ENCODE measurements at places on chromosomes 3 and 15. TPM values are rescaled to one million over a fixed set of nuclear protein-coding genes. Genes with fewer than 3 reads are reported as not detected.

DNA sequence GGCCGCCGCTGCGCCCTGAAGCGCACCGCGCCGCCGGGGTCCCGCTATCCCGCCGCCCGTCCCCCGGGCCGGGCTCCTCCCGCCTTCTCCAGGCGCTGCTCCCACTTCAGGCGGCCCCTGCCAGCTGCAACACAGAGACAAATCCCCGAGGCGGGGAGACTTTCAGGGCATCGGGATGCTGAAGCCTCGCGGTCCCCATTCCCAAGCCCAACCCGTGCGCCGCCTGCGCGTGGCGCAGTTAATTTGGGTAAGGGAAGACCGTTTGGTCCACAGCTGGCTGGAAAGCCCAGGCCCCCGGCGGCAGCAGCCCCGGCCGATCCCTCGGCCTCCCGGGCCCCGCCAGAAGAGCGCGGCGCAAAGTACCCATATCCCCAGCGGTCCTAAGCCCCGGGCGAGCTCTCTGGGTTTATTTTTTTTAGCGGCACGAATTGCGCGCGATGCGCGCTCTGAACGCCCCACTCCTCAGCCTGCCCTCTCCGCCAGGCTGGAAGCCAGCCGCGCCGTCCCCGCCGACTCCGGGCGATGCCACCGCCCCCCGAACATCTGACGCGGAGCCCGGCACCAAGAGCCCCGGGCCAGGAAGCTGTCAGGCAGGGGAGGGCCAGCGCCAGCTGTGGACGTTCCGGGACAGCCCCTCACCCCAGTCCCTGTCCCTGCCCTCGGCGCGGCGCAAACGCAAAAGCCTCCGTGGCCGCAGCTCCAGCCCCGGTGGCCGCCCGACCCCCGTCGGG is 517 bp downstream of the FBN1 start:
- no peaks in the 10 kb centered on the region for H3K36me3 ChIP-seq
- H3K27me3 ChIP-seq: peaks cover 36% of the 10 kb centered on the region
- H3K4me3 ChIP-seq: peak overlapping the region; percentile 80
- H3K4me1 ChIP-seq: peaks cover 33% of the 10 kb centered on the region
- DNase-seq: peak; percentile 62

DNA sequence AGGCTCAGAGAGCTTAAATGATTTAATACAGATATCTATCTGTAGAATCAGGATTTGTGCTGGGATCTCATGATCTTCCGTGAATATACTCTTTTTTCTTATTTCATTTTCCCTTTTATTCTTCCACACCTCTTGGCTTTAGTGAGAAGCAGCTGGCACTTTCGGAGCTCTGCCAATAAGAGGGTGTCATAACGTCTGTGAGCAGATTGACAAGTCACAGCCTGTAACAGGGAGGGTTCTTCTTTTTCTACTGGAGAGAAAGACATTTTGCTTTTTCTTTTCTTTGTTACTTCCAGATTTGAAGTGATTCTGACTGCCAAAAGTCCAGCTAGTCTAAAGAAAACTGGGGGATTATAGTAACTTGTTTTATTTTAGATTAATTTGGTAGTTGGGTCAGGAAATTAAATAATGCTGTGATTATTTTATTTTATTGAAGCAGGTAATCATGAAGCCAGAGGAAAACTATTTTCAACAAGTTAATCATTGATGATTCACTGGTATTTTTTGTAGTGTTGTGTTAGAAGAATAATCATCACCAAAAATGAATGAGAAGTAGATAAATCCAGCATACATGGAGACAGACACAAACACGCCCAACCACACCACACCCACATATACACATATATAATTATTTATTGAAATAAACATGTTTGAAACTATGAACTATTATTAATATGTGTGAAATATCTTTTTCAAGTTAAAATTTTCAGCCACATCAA is 69.8 kb downstream of the TNFAIP8L3 start:
- H3K4me3 ChIP-seq: no peak overlapping the region
- H3K4me1 ChIP-seq: no peaks in the 10 kb centered on the region
- no peak for DNase-seq
- H3K36me3 ChIP-seq: no peaks in the 10 kb centered on the region
- H3K27ac ChIP-seq: no peak overlapping the region

GRCh38 chr3:33061782-33062181 is 35.2 kb downstream of the GLB1 start:
- H3K27me3 ChIP-seq: no peaks in the 10 kb centered on the region
- H3K4me3 ChIP-seq: no peak overlapping the region
- H3K36me3 ChIP-seq: peaks cover 72% of the 10 kb centered on the region
- no peaks in the 10 kb centered on the region for H3K4me1 ChIP-seq

DNA sequence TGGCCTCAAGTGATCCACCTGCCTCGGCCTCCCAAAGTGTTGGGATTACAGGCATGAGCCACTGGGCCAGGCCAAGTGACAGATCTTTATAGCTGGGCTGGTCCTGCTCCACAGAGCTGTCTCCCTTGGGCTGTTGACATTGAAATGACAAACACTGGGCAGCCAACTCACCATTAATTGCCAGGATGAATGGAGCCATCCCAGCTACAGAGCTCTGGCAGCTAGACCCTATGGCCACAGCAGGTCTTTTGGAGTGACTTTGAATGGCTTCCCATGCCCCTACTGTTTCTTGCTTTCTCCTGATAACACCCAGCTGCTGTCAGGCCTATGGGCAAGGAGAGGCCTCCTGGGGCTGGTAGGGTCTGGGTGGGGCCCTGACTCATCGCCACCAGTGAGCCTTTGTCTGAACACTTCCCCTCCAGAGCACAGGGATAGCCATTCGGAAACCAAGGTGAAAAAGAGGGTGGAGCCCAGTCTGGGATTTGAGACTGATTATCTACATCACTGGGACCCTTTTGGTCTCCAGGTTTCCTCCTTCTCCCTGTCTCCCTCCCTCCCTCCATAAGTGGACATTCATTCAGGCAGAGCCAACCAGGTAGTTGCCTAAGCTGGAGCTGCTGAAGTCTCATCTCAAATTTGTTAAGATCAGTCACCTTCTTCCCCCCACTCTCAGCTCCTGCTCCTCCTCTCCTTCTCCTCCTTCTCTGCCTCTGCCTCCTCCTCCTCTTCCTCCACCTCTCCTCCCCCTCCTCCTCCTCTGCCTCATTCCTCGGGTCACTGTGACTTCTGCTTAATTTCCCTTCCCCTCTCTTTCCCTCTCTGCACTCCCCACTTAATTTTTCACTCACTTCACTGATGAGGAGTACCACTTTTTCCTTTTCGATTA is 34.0 kb downstream of the BHLHE40 start:
- no peaks in the 10 kb centered on the region for H3K27me3 ChIP-seq
- peak; percentile 70 for DNase-seq
- no peaks in the 10 kb centered on the region for H3K36me3 ChIP-seq
- no peak overlapping the region for H3K4me3 ChIP-seq
- H3K4me1 ChIP-seq: peaks cover 11% of the 10 kb centered on the region

Gene SLC24A5
- not detected for total RNA-seq

Gene P2RY14
- total RNA-seq: 8.4 TPM

Gene AHSG
- not detected for total RNA-seq

GRCh38 chr3:48423883-48424695 is 5.8 kb downstream of the PLXNB1 start:
- no peaks in the 10 kb centered on the region for H3K27me3 ChIP-seq
- no peak overlapping the region for H3K4me3 ChIP-seq
- peaks cover 27% of the 10 kb centered on the region for H3K4me1 ChIP-seq
- H3K36me3 ChIP-seq: no peaks in the 10 kb centered on the region
- H3K27ac ChIP-seq: no peak overlapping the region

GRCh38 chr15:26773917-26774316 is 1.1 kb upstream of the GABRB3 start:
- DNase-seq: no peak
- no peak overlapping the region for H3K27ac ChIP-seq
- H3K4me1 ChIP-seq: peaks cover 4% of the 10 kb centered on the region
- peak overlapping the region; percentile 56 for H3K4me3 ChIP-seq
- H3K36me3 ChIP-seq: no peaks in the 10 kb centered on the region
- peaks cover 44% of the 10 kb centered on the region for H3K27me3 ChIP-seq

DNA sequence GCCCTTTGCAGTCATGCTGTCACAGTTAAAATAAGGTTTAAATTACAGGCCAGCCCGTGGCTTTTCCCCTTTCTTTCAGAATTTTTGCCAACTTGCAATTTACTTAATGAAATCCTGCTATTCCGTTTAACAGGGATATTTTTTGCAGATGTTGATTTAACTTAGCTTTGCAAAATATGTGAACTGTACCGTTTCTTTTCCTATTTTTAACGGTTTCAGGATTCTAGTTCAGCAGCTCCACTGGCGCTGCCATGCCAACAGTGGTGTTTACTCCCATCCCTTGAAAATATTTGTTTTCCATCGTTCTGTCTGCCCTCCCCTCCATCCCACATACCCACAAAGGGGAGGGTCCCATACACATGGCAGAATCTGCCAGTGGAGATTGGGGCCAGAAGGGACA is 54.3 kb downstream of the SMAD6 start:
- H3K36me3 ChIP-seq: no peaks in the 10 kb centered on the region
- no peak for DNase-seq
- H3K4me1 ChIP-seq: peaks cover 77% of the 10 kb centered on the region
- H3K27ac ChIP-seq: no peak overlapping the region
- no peaks in the 10 kb centered on the region for H3K27me3 ChIP-seq

- H3K27ac ChIP-seq: peak overlapping the region; percentile 65
- H3K4me1 ChIP-seq: peaks cover 3% of the 10 kb centered on the region
- DNase-seq: no peak
- H3K4me3 ChIP-seq: peak overlapping the region; percentile 71
These were observed 646 bp downstream of the IQCB1 start for GRCh38 chr3:121834157-121834670.

Gene GP9
- not detected for total RNA-seq

GRCh38 chr3:133171831-133172230 is 133.6 kb downstream of the TMEM108 start:
- H3K27ac ChIP-seq: no peak overlapping the region
- no peaks in the 10 kb centered on the region for H3K36me3 ChIP-seq
- no peaks in the 10 kb centered on the region for H3K4me1 ChIP-seq
- H3K27me3 ChIP-seq: no peaks in the 10 kb centered on the region
- no peak for DNase-seq

- no peaks in the 10 kb centered on the region for H3K36me3 ChIP-seq
- H3K27me3 ChIP-seq: no peaks in the 10 kb centered on the region
- H3K4me1 ChIP-seq: no peaks in the 10 kb centered on the region
- no peak overlapping the region for H3K27ac ChIP-seq
These were observed 71.5 kb downstream of the PLCH1 start for GRCh38 chr3:155673421-155673820.

GRCh38 chr3:171088964-171089754 is 62.6 kb upstream of the SLC2A2 start:
- no peaks in the 10 kb centered on the region for H3K27me3 ChIP-seq
- H3K4me3 ChIP-seq: no peak overlapping the region
- no peak for DNase-seq

GRCh38 chr3:11287404-11287803 is 15.2 kb downstream of the ATG7 start:
- H3K27ac ChIP-seq: no peak overlapping the region
- no peak for DNase-seq
- no peak overlapping the region for H3K4me3 ChIP-seq
- H3K4me1 ChIP-seq: peaks cover 23% of the 10 kb centered on the region

- no peaks in the 10 kb centered on the region for H3K4me1 ChIP-seq
- DNase-seq: no peak
- no peaks in the 10 kb centered on the region for H3K36me3 ChIP-seq
- no peak overlapping the region for H3K4me3 ChIP-seq
- H3K27ac ChIP-seq: no peak overlapping the region
These were observed 589.2 kb downstream of the ROBO1 start for GRCh38 chr3:79178471-79179180.

- H3K27ac ChIP-seq: peak overlapping the region; percentile 18
- no peaks in the 10 kb centered on the region for H3K27me3 ChIP-seq
- H3K4me1 ChIP-seq: peaks cover 5% of the 10 kb centered on the region
- no peaks in the 10 kb centered on the region for H3K36me3 ChIP-seq
These were observed 348.8 kb upstream of the DCBLD2 start for GRCh38 chr3:99250272-99250671.

DNA sequence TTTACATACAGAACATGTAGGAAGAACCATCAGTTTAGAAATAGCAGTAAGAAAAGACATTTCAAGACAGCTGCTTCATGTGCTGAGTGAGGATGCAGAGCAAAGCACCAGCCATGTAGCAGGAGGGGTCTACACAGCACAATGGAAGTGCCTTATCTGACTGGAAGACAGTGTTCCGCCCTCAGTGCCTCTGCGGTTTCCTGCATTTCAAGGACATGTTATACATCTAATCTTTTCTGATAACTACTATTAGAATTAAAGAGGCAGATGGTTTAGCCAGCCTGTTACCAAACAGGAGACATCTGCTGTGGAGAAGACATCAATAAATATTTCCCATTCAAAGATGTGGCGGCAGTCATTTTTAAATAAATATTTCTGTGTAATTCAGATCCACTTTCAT is 10.6 kb downstream of the LSG1 start:
- H3K36me3 ChIP-seq: peaks cover 9% of the 10 kb centered on the region
- H3K27ac ChIP-seq: no peak overlapping the region
- peaks cover 3% of the 10 kb centered on the region for H3K4me1 ChIP-seq
- no peak for DNase-seq
- H3K27me3 ChIP-seq: no peaks in the 10 kb centered on the region

DNA sequence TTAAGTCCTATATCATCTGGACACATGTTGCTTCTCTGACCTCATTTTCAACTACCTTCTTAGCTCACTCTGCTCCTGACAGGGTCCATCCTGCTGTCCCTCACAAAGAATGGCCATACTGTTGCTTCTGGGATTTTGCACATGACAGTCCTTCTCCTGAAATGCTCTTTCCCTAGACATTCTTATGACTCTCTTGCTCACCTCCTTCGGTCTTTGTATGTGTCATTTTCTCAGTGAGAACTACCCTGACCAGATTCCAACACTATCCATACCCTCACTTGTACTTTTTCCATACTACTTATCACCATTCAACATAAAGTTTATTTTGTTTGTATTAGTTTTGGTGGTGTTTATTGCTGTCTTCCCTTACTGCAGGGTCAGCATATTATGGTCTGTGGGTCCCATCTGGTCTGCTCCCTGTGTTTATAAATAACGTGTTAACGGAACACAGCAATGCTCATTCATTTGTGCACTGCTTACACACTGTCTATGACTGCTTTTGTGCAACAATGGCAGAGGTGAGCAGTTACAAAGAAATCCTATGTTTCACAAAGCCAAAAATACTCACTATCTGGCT is 159.5 kb downstream of the SPATA16 start:
- no peak overlapping the region for H3K27ac ChIP-seq
- H3K4me1 ChIP-seq: no peaks in the 10 kb centered on the region
- H3K36me3 ChIP-seq: no peaks in the 10 kb centered on the region

All from heart left ventricle (tissue), 16 donors.